ENCODE measurements at places on chromosomes 4 and X.
A peak's percentile ranks its signal among the peaks of the same experiment; 100 is the strongest.

- DNase-seq: no peak
Measured at GRCh38 chr4:3070709-3071500, 3.4 kb downstream of the HTT-AS start.

DNA sequence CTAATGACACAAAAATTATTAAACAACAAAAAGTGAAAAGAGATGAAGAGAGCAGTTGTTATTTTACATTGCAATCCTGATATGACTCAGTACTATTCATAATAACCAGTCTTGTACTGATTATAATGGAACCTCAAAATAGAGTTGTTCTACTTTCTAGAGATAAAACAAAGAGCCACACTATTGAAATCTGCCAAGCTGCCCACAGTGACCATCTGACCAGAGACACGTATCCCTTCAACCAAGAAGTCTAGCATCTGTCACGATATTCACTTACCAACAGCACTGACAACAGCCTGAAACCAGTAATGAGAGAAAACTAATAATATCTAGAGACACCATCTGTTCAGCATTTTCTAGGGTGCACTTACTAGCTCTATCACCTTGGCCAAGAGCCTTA, 466.7 kb downstream of the NKX6-1 start:
- no peak for DNase-seq

- no peak for DNase-seq
Measured at GRCh38 chr4:146271466-146271865, 57.1 kb downstream of the REELD1 start.

DNA sequence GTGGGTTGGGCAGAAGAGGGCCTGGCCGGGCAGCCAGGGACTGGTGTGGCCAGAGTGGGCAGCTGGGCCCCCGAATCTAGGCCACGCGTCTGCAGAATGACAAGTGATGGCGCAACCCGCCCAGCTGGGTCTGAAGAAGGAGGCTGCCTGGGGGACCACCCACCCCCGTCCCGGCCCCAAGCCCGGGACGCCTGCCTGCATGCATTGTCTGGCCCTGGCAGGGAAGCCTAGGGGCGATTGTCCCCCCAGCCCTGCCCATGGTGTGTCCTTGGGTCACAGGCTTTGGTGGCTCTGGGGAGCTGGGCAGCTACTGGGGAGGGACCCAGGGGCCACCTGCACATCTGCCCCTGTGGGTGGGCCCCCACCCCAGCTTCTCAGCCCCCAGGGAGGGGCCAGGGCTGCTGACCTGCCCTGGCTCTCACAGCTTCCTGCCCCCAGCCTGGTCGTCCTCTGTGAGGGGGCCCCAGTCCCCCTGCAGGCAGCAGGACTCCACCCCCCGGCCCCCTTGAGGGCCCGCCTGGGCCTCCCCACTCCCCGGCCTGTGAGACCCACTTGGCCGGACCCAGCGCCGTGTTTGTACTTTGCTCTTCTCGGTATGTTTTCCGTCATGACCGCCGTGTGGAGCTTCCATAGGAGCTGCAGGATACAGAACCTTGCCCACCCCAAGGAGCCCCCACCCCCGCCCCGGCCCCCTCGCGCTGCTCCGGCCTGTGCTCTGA, 4.9 kb downstream of the FGFR3 start:
- no peak for DNase-seq

- DNase-seq: no peak
Measured at GRCh38 chrX:133048751-133049150, 48.2 kb downstream of the USP26 start.

DNA sequence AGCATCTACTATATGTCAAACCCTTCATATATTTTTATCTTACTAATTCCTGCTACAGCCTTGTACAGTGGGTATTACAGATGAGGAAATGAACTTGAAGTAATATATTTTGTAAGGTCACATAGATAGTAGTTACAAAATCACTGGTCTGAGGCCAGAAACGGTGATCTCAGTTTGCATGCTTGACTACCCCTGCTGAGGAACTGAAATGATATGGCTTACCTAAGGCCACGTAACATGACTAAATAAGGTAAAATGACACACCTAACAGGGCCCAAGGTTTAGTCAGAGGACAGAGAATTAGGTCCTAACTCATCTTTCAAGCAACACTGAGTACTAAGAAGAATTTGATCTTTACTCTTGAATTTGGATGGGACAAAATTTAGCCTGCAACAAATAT, 1.5 kb upstream of the COMMD8 start:
- no peak for DNase-seq

GRCh38 chr4:6826781-6827508, 44.4 kb downstream of the KIAA0232 start:
- DNase-seq: no peak

DNA sequence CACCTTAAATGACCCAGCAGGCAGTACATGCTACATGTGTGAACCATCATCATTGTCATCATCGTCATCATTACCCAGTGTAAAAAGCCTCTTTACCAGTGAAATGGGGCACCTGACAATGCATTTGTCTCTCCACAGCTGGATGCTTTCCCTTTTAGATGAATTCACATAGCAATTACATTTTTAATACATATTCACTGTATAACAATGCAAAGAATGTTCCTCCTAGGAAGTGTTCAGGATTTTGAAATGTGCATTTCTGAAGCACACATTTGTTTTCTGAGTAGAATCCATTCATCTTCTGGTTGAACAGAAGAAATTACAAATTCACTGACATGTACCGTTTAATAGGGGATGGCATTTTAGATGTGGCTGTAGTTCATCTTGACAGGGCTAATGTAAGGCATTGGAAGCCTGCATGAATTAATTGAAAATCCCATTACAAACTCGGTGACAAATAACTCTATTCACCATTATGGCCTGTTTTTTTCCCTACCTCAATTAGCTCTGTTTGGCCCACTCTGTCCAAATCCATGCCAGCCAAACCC, 111.1 kb downstream of the SH3RF1 start:
- DNase-seq: no peak

DNA sequence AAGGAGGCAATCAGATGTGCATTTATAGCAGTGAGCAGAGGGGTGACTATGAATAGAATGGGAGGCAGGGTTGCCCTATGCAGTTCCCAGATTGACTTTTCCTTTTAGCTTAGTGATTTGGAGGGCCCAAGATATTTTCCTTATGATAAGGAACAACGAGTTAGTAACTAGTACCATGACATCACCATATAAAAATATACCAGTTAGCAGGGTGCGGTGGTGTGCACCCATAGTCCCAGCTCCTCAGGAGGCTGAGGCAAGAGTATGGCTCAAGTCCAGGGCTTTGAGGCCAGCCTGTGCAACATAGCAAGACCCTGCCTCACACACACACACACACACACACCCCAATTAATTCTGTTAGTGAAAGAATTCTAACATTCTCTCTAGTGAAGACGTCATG, 53.0 kb downstream of the IL13RA2 start:
- no peak for DNase-seq

GRCh38 chr4:10175626-10176025, 59.0 kb upstream of the WDR1 start:
- DNase-seq: no peak

DNA sequence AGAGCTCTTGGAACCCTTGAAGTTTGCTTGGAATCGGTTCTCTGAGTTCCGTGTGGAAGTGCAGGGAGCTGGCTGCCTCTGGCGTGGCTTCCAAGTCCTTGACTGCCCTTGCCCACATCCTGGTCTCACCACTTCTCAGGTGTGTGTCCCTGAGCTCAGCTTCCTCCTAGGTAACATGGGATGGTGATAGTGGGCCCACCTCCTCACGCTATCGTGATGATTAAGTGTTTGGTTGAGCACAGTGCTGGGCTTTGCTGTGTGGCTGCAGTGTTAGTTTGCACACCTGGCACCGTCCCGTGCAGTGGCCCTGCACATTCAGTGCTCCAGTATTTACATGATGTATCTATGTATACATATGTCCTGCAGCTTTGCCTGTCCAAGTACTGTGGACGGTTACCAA, 81.5 kb downstream of the CLDN34 start:
- DNase-seq: no peak

- no peak for DNase-seq
Measured at GRCh38 chrX:66698273-66699204, 59.7 kb upstream of the EDA2R start.

GRCh38 chrX:32137525-32137924, 1065.7 kb upstream of the FTHL17 start:
- no peak for DNase-seq

GRCh38 chrX:14872355-14872754, 514 bp downstream of the FANCB start:
- DNase-seq: no peak

DNA sequence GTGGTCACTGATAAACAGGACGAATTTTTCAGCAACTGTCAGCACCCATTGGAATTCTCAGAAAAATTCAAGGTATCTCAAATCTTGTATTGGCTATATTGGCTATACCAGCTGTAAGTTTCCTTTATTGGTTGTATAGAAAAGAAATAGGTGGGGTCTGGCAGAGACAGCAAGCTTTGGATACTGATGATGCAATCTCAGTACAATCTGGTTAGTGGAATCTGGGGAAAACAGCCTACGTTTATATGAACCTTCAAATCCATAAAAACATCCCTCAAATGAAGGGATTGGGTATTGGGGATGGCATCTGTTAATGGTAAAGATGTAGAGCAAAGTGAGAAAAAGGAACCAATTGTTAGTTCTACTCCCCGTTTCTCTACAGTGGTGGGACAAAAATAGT, 76.4 kb upstream of the MBNL3 start:
- DNase-seq: no peak

DNA sequence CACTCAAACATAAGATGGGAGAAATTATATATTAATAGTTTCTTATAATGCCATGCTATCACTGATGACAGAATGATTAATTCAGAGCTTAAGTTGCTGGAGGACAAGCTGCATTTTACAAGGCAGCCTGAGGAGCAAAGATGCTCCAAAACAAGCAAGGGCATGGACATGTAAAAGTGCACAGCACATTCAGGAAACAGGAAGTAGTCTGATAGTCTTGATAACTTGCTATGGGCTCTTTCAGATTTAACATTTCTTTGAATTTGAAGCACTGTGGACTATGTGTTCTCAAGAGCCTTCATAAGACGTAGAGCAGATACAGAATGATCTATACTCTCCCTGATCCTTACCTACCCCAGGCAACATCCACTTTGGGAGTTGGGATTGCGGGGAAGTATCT, 50.0 kb downstream of the AMMECR1 start:
- peak; percentile 7 for DNase-seq

GRCh38 chrX:9890681-9891091, 76.5 kb upstream of the CLDN34 start:
- no peak for DNase-seq

DNA sequence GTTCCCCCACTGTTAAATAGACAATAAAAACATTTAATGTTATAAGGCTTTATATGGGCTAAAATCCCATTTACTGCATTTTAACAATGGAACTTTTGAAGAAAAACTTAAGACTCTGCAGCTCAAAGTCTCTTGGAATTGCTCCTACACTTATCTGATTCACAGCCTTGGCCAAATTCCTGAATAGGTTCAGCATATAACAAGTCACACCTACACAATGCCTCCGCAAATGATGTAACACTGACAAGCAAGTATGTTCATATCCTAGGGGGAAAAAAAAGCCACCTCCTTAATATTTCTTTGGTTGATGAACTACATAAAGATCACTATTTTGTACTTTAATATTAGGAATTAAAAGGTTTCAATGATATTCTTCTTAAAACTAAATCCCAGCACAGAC, 34.5 kb downstream of the RPS6KA6 start:
- DNase-seq: no peak

DNA sequence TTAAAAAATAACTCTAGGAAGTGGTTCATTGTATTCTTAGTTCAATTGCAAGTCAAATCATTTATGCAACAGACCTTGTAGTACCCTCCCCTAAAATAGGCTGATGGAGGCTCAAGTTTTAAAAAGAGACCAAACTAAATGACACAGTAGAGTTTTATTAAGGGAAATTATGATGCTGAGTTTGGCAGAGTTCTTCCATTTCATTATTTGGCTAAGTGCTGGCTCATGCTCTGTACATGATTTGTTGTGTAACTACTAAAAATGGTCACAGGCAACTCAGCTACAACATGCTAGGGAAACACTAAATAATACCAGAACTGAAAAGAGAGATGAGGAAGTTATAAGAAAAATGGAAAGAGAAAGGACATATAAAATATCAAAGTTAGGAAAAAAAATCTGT, 96.1 kb upstream of the TFDP3 start:
- no peak for DNase-seq

- no peak for DNase-seq
Measured at GRCh38 chr4:128601991-128602695, 207.4 kb upstream of the JADE1 start.

GRCh38 chrX:17592117-17592516, 145.2 kb upstream of the SCML1 start:
- DNase-seq: no peak

GRCh38 chr4:170391066-170391740, 301.4 kb upstream of the AADAT start:
- no peak for DNase-seq

DNA sequence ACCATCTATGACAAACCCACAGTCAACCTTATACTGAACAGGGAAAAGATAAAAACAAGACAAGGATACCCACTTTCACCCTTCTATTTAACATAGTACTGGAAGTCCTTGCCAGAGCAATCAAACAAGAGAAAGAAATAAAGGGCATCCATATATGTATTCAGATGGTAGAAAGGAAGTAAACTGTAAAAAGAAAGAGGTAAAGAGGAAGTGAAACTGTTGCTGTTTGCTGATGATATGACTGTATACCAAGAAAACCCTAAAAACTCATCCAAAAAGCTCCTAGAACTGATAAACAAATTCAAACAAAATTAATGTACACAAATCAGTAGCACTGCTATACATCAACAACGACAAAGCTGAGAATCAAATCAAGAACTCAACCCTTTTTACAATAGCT, 538.7 kb upstream of the PABPC4L start:
- DNase-seq: no peak

DNA sequence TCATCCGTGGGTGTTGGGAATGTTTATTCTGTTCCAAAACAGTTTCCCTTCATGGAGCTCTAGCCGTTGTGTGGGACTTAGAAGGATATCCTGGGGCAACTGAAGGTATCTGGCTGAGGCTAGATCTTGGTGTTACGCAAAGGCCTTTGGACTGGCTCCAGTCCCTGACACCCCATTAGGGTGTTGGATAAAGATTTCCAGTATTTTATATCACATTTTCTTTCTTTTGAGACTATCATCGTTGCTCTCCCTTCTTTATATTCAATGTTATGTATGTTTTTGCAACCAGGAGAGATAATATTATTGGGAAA, 103.0 kb downstream of the TECRL start:
- DNase-seq: no peak

- no peak for DNase-seq
Measured at GRCh38 chr4:184969610-184970009, 48.7 kb upstream of the HELT start.

- DNase-seq: no peak
Measured at GRCh38 chrX:111180750-111181240, 84.8 kb downstream of the PAK3 start.

DNA sequence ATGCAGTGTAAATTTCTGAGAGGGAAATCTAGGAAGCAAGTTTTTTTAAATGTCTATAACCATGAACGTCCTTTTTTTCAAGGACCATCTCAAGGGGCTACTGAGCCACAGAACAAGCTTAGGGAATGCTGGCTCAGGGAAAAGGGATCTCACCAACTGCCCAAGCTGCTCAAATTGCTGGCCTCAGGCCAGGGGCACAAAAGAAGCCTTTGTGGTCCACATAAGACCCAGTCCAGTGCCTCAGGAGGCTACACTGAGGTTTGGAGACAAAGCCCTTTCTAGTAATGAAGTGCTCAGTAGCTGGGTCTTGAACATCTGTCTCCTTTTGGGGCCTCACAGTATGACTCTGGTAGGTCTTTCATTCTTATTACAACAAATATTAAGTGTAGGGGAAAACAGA, 305.5 kb downstream of the RAB28 start:
- DNase-seq: no peak

Measured in CD4-positive, alpha-beta T cell treated with Interleukin-10 for 1 hour (primary cell).